ENCODE measurements at places on chromosomes 13 and 19. TPM values are rescaled to one million over a fixed set of nuclear protein-coding genes. Genes with fewer than 3 reads are reported as not detected.

CABP5 gene
- total RNA-seq, result not detected

GRCh38 chr19:2249010-2249866 lies at the start of gene AMH:
AMH (plus strand) TSS chr19:2249323; CDS start chr19:2249333, 10 bp downstream.
- DNase-seq, result no peak

AMER2 gene
- not detected for total RNA-seq

DNA sequence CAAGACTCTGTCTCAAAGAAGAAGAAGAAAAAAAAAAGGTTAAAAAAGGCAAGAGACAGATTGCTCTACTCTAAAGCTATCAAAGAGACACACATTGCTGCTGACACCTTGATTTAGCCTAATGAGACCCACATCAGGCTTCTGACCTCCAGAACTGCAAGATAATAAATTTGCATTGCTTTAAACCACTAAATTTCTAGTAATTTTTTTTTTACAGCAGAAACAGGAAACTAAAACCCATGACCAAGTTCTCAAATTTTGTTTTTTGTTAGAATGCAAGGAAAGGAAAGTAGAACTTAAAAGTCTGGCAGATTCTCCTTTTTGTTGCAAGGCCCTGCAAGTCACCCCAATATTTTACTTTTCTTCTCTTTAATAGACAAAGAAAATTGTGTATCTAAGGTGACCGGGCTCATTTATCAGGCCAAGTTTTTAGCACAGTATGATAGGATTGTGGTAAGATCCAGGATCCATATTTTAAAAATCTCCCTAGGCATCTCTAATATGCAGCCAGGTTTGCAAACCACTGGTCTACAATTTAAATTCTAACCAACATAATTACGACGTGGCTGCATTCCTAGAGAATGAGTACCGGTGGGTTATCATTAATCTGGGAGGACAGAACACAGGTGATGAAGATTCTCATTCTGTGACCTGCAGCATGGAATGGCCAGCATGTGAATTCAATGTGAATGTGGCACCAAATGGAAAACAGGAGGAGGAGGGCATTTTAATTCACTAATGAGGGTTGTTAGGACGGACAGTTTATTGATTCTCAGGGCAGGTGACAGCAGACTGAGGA lies 56.7 kb upstream of the MED4 start:
- DNase-seq, result no peak

DNA sequence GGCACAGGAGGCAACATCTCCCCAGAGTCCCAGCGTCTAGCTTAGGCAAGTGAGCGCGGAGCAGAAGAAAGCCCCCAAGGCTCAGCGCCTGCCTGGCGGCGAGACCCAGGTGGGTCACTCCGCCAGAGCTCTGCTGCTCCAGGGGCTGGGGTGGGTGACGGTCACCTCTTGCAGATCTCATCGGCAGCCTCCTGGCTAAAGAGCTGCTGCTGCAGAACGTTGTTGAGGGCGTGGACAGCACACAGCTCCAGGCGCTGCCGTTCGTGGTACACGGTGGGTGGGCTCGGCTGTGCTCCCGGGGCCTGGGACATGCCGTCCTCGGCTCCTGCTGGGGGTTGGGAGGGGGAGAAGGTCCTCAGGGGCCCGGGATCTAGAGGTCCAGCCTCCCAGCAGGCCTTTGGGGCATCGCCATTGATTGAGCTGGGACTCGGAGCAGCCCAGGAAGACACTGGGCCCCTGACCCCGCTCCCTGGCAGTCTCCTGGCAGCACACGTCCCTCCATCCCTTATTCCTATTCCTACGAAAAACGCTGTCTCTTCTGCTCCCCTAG lies 795 bp downstream of the JOSD2 start:
- DNase-seq, result no peak

GRCh38 chr19:43957891-43958290 lies 6.9 kb downstream of the ZNF221 start:
- no peak for DNase-seq

- no peak for DNase-seq
Observed at GRCh38 chr13:110236831-110237261, 70.1 kb downstream of the COL4A1 start.

- no peak for DNase-seq
Observed at GRCh38 chr13:93529961-93530360, 303.4 kb downstream of the GPC6 start.

CCL25 gene
- not detected for total RNA-seq

DNA sequence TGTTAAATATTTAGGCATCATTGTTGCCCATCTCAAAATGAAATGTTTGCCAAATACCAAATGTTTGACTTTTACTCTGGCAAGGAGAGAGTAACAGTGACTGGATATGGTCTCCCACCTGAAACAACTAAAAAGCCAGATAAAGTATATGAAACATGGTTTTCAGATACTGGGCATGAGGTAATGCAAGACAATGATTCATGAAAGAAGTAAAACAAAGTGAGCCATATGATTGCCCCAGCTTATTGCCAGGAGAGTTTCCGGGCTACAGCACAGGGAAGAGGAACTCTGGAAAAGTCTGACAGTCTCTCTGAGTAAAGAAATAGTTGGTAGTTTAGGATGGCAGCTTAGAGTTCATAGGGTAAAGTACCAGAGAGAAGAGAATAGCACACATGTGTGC lies 354.6 kb downstream of the DNAJC15 start:
- no peak for DNase-seq

DNA sequence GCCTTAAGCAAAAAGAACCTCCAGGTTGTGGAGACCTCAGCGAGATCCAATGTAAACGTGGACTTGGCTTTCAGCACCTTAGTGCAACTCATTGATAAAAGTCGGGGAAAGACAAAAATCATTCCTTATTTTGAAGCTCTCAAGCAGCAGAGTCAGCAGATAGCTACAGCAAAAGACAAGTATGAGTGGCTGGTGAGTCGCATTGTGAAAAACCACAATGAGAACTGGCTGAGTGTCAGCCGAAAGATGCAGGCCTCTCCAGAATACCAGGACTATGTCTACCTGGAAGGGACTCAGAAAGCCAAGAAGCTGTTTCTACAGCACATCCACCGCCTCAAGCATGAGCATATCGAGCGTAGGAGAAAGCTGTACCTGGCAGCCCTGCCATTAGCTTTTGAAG lies 58.5 kb downstream of the ARHGAP35 start:
- DNase-seq, result no peak

GRCh38 chr19:17322854-17323253 lies 11.8 kb downstream of the ANO8 start:
- no peak for DNase-seq

ZNF550 gene
- total RNA-seq, result 6.5 TPM

DNA sequence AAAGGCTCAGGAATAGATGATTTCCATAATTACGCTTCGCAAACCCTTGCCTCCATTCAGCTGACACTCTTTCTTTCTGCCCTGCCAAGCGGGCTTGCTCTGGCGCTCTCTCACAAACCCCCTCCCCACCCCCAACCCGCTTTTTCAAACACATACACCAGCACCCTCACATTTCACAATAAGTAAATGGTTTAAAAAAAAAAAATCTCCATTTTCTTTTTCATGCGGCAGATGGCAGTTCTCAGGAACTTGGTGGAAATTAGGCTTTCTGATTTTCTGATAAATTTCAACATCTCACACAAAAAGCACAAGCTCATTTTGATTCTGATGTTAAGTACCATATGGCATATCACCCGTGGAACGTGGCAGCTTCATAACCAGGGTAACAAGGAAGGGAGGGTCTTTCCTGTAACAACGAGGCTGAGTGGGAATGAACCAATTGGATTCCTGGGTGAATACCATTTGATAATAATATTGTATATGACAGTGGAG lies 43.8 kb downstream of the C13orf42 start:
- DNase-seq, result no peak

DNA sequence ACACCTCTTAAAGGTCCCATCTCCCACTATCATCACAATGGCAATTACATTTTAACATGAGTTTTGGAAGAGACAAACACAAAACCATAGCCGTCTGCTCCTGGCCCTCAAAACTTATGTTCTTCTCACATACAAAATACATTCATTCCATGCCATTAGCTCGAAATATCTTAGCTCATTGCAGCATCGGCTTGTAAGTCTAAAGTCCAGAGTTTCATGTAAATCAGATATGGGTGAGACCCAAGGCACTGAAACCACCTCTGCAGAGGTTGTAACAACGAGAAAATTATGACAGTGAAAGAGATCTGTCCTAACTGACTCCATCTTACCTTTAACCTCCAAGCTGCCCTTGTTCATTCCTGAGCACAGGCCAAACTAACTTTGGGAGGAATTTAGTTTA lies 635.0 kb upstream of the SPRY2 start:
- DNase-seq, result no peak

- no peak for DNase-seq
Observed at GRCh38 chr13:35518337-35518946, 42.0 kb upstream of the MAB21L1 start.

GRCh38 chr13:46587807-46588418 lies 34.9 kb downstream of the LRCH1 start:
- no peak for DNase-seq

- DNase-seq, result peak; percentile 39
Observed at GRCh38 chr19:41426952-41427646, at the start of gene B3GNT8. B3GNT8 (minus strand) TSS chr19:41427374; CDS start chr19:41426778, 596 bp downstream.

DNA sequence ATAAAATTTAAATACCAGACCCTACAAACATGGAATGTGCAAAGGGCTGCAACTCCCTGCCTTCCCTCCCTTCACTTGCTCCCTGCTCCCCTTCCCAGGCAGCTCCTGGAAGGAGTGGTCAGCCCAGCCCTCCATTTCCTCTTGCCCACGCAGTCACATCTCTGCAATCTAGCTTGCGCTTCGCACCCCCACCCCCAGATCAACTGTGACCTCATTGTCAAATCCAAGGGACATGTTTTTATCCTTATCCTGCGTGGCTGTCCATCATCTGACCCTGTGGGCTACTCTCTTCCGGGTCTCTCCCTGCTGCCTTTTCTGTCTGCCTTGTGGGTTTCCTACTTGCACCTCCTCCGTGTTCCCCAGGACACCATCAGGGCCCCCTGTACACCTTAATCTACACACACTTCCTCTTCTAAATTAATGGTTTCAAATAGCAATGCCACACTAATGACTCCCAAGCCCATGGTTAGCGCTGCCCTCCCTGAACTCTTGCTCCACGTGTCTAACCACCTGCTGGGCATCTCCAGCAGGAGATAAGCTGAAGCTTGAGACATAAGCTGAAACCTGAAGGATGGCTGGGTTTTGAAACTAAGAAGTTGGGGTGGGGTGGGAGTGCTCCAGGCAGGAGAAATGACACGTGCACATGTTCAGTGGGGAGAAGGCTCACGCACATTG lies 118.3 kb downstream of the USP12 start:
- no peak for DNase-seq

DNA sequence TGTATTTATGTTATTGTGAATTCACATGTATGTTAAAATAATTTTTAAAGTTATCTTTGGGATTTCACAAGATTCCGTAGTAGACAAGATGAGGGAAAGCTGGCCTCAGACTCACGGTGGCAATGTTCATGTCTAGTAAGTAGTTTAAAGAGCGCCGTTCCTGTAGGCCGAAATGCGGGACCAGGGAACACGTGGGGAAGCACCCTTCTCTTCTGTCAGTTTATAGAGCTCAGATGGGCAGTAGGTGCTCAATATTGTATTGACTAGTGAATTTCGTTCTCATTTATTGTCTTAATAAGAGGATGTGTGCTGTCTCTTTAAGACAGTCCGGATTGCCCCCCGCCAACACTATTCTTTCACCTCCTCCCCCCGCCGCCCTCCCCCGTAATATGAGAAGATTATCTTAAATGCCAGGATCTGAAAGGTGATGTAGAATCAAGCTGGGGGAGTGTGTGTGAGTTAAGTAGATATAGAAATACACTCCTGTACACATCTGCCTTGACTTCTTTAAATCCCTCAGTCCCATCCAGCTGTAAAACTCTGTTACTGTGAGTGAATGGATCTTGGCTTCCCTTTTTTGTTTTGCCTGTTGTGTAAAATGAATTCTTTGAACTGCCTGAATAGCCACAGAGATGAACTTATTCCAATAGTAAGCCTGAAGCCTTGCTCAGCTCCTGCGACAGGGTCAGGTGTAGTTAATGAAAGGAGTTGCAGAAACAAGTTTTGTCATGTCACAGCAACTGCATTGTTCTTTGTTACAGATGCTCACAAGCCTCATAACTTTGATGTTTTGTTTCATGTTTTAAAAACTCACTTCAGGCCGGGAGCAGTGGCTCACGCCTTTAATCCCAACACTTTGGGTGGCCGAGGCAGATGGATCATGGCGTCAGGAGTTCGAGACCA lies 1.3 kb downstream of the LAMP1 start:
- DNase-seq, result no peak

- no peak for DNase-seq
Observed at GRCh38 chr19:54969647-54970046, 3.5 kb downstream of the NLRP2 start.

TRPM4 gene
- 48.3 TPM for total RNA-seq

GRCh38 chr19:55406826-55407549 lies 600 bp downstream of the UBE2S start:
- DNase-seq, result no peak

GRCh38 chr13:102862624-102863210 lies 16.9 kb downstream of the ERCC5 start:
- no peak for DNase-seq

- no peak for DNase-seq
Observed at GRCh38 chr13:110912651-110913051, 2.2 kb downstream of the ANKRD10 start.

GRCh38 chr13:24617256-24618010 lies 62.8 kb upstream of the ATP12A start:
- DNase-seq, result no peak

ZNF575 gene
- not detected for total RNA-seq

- no peak for DNase-seq
Observed at GRCh38 chr19:3333020-3333583, 33.3 kb upstream of the NFIC start.

GRCh38 chr19:46648961-46649960 lies 11.7 kb downstream of the DACT3 start:
- DNase-seq, result no peak

DNA sequence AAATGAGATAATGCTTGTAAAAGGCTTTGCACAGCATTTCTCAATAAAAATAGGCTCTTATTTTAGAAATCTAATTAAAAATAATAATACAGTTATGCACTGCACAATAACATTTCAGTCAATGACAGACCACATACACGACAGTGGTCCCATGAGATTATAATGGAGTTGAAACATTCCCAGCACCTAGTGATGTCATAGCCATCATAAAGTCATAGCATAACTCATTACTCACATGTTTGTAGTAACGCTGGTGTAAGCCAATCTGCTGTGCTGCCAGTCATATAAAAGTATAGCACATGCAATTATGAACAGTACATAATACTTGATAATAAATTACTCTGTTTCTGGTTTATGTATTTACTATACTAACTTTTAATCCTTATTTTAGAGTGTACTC lies 12.7 kb upstream of the SERPINE3 start:
- no peak for DNase-seq
